ENCODE measurements at places on chromosomes 3 and 15.

GRCh38 chr3:73437828-73438227, 186.9 kb downstream of the PDZRN3 start:
- DNase-seq: no peak

- DNase-seq: no peak
Measured at GRCh38 chr15:76625267-76625666, 279.9 kb downstream of the SCAPER start.

DNA sequence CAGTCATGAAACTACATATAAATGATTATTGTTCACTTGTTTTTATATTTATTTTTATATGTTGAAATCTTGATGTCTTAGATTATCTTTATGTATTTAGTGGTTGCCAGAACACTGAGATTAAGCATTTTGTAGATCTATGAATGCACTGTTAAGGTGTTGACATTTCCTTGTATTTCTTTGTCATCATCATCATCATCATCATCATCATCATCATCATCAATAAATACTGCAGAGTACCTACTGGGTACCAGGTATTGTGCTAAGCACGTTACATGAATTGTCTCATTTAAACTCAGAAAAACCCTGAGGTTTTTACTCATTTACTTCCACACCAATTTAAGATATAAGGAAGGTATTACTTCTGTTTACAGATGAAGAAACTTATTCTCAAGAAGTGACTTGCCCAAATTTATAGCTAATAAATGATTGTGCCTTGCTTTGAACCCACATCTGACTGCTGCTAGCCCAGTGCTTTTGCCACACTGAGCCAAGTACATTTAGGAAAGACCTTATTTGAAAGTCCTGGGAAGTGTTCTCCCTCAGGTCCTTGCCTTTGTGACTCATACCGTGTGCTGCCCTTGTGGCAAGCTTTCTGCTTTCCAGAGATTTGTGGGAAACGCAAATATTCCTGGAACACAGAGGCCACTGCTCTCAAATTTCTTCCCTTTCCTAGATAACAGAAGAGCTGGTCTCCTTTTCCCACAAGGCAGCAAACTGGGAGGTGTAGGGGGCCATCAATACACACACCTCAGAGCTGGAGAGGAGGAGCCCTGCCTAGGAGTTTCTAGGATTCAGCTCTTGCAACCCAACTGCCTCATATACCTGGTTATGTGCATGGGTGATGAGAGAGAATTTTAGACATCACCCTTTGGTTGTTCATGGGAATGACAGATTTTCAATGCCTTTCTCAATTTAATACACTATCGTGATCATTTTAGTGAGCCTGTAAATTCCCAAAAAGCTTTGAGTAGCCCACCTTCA, 115.4 kb upstream of the C15orf61 start:
- DNase-seq: peak; percentile 19

DNA sequence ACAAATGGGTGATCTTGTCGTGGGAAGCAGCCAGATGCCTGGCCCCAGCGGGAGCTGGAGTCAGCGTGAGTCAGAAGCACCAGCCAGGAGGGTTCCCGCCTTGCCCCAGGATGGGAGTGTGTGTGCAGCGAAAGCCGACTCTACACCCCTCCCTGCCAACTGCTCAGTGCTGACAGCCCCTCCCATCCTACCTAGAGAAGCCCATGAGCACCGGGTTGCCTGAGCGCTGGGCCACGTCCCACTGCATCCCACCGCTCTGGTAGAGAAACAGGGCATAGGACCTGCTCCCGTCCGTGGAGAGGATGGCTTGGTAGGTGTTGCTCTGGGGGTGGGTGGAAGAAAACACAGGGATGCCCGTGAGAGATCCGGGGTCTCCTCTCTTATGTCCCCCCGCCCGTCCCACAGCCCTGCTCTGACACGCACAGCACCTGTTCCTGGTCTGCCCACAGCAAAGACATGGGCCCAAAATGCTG, 42.9 kb downstream of the MUC4 start:
- DNase-seq: no peak

- no peak for DNase-seq
Measured at GRCh38 chr15:34679291-34679690, 75.5 kb downstream of the GJD2 start.

DNA sequence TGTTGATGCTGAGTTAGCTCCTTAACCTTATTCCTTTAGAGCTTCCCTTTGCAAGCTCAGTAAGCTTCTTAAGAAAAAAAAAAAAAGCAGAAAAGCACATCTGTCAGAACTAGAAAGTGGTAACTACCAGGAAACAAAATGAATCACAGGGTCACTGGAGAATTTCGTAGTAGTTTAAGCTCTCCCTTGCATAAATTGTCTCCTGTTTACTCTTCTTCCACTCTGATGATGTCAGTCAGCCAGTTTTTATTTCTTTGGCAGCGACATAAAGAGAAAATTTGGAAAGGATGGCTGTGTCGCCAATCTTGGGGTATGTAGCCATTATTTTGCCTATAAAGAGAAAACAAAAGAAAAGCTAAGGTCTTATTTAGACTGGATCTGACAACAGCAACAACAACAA, 3.2 kb upstream of the GABRR3 start:
- DNase-seq: no peak

DNA sequence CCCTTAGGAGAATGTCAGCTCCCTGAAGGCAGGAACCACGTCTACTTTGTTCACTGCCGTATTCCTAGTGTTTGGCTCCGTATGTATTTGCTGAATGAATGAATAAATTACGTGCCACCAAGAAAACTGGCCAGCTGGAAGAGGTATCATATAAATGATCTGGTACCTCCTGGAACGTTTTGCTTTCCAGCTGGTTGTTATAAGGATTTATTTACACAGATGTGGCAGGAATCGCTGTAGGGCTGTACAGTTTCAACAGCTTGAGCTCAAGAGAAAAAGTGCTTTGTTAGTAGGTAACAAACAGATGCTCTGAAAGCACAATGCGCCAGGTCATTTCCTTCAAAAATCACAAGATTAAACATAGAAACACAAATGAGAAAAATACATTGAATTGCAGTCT, 108.8 kb upstream of the ATP2B2 start:
- no peak for DNase-seq

GRCh38 chr15:63678393-63678792, 81.2 kb downstream of the FBXL22 start:
- DNase-seq: no peak

DNA sequence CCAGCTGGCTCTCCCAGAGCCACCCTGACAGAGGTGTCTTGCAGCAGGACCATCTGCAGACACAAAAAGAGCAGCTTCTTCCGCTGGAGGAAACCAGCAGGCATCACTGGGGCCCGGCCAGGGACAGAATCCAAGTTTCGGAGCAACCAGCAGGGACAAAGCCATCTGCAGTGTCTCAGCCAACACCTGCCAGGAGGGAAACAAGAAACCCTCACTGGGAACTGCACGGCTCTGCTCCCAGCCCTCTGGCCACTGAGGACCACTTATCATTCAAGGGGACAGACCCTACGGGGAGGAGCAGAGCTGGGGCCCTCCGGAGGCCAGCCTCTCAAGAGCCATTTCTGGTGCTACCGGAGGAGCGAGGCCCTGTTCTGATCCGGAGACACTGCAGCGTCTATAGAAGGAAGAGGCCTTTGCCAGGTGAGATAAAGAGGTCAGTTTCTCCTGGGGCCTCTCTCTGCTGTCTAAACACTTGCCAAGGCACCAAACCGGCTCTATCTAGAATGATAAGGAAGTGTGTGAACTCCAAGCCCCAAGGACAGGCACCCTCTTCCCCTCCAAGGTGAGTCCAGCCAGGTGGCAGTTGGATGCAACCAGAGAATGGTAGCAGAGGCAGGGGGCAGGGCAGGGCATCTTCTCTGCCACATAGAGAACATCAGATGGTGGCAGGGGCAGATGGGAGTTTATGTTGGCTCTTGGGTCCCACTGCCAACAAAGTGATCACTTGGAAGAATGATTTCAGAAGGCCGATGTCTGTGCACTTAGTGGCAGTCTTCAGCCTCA, 89.0 kb downstream of the CHSY1 start:
- DNase-seq: no peak

GRCh38 chr3:11832981-11833905, 13.4 kb downstream of the TAMM41 start:
- DNase-seq: no peak

- no peak for DNase-seq
Measured at GRCh38 chr15:74444106-74445062, 10.6 kb upstream of the SEMA7A start.

DNA sequence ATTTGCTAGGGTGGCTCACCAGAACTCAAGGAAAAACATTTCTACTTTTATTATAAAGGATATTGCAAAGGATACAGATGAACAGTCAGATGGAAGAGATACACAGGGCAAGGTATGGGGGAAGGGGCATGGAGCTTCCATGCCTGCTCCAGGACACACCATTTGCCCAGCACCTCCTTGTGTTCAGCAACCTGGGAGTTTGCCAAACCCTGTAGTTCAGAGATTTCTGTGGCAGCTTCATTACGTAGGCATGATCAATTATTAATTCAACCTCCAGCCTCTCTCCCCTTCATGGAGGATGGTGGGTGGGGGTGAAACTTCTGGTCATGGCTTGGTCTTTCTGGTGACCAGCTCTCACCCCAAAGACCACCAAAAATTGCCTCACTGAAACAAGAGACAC, 353.9 kb upstream of the THBS1 start:
- DNase-seq: no peak

DNA sequence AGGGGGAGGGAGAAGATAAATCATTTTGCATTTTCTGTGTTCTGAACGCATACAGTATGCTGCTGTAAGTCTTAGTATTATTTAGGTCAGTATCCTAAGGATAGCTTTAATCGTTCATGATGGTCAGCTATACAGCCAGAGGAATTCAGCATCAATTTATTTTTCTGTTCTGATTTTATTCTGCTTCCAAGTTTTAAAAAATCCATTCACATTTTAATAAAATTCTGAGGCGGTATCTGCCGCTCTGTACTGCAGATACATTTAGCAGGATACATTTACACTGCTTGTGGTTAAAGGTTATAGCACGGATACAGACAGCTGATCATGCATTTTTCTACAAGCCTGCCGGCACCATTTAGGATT, 17.8 kb downstream of the ZBTB38 start:
- DNase-seq: no peak

DNA sequence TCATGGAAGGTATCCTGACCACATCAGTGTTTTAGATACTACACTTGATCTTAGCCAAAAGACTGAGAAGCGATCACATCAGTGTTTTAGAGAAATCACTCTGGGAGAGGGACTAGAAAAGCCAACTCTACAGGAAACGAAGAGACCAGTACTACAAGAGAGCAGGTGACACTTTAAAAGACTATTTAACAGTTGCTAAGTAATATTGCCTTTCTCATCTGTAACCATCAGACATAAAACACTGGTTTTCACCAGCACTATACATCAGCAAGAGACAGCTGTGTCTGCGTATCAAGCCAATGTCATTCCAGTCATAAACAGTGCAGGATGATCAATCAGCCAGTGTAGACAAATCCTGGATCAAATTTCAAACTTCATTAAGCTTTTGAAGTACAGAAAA, 66.7 kb downstream of the GLB1 start:
- no peak for DNase-seq

GRCh38 chr15:99476413-99477222, 89.2 kb upstream of the MEF2A start:
- peak; percentile 94 for DNase-seq

GRCh38 chr3:69445024-69445423, 59.1 kb upstream of the FRMD4B start:
- DNase-seq: no peak

DNA sequence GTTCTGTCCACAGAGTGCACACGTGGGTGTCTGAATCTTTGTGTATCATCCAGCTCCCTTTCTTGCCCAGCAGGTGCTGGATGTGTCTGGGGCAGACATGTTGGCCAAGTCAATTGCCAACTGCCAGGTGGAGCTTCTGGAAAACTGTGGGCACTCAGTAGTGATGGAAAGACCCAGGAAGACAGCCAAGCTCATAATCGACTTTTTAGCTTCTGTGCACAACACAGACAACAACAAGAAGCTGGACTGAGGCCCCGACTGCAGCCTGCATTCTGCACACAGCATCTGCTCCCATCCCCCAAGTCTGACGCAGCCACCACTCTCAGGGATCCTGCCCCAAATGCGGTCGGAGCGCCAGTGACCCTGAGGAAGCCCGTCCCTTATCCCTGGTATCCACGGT, 12.5 kb upstream of the RPP14 start:
- no peak for DNase-seq

DNA sequence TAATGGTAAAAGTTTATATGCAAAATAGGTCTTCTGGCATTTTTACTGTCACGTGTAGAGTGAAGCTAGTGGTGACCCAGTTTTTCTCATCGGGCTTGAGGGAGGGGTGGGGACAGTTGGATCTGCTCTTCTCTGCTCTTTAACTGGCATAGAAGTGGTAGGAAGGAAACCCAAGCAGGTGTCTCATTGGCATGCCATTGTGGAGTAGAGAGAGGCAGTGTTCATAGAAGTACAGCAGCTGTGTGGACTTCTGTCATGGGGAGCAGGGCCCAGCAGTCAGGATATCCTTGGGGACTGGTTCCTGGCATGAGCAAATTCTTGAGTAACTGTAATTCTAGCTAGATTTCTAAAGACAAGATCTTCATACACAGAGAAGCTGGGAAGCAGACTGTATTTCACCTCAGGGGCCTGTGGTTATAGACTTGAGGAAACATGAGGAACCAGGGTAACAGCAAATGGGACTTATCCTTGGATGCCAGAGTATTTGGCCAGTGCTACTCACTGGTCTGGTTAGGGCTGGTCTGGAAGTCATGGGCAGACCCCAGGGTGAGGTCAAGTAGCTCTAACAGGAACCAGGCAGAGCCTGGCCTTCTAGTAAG, 42.9 kb downstream of the CDIN1 start:
- DNase-seq: no peak

DNA sequence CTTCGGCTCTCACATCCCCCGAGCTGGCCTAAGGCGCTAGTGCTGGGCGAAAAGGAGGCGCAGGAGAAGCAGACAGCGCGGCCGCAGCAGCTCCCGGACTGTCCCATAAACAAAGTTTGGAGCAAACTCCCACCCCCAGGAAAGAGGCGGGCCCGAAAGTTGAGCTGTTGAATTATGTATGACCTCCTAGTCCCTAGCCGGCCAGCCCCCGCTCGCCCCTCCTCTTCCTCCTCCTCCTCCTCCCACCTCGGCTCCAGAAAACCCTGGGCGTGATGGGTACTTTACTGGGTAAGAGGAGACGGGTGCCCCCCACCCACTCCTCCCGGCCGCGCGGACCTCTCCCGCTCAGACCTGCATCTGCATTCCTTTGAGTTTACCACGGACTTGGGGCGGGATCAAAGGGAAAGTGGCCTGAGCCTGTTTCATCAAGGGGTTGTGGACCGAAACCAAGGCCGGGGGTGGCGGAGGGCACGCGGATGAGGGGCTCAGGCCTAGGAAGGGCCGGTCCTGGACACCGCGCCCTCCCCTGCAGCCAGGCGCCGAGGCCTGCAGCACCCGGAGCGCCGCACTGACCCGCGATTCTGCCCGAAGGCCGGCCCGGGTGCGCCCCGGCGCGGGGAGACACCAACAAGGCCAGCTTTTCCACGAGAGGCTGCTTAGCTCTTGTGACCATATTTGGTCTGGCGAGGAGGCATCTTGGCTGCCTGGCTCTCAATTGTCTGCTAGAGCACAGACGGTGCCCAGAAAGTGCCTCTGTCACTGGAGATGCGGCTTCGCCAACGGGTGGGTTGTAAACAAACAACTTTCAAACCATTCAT, at the start of gene WWTR1:
Gene WWTR1 (minus strand): TSS at position 100 of the 818 bp plus-strand sequence. CDS start 719 bp downstream, outside the sequence.
- DNase-seq: peak; percentile 92

Measured in RWPE1 (cell line).